GM13977 (cell line): ENCODE measurements at places on chromosomes 7 and 10.

GRCh38 chr7:33678569-33679335 is 226.6 kb upstream of the BMPER start:
- DNase-seq = no peak

DNA sequence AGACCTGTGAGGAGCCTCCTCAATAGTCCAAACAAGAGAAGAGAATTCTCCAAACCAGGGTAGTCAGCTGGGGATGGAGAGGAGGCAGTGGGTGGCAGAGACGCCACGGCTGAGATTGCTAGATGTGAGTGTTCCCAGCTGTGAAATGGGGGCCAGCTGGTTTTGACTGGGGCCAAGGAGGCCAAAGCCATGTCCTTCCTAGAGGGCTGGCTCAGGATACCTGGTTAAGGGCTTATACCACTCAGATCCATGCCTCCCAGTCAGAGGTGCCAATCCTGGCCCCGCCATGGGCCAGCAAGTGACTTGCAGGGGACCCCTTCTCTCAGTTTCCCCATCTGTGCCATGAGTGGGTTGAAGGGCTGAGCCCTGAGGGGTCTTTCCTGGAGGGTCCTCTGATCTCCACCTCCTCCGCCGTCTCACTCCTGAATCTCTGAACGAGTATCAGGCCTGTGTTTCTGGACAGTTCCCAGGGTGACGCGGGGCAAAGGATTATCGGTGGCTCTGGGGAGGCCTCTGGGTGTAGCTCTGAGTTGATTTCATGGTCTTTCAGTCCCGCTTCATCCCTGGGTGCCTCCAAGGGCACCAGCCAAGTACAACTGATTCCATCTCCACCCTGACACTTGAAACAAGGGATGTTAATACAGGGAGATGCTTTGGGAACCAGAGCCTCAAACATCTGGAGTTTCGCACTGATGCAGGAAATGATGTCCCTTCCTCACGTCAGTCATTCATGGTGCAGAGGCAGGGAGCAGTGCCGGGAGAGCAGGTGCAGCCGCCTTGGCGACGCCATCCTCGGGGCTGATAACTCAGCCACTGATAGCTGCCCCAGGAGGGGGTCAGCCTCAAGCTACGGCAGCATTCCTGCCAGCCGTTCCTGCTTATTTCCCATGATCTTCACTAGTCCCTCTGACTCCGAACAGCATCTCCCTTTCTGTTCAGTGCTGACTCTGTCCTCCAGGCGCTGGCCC is 126.7 kb downstream of the RGS10 start:
- no peak for DNase-seq

GRCh38 chr7:149733131-149733923 is 40.1 kb downstream of the ZNF467 start:
- no peak for DNase-seq

GRCh38 chr10:122636953-122637352 is 62.7 kb downstream of the C10orf120 start:
- DNase-seq = no peak

DNA sequence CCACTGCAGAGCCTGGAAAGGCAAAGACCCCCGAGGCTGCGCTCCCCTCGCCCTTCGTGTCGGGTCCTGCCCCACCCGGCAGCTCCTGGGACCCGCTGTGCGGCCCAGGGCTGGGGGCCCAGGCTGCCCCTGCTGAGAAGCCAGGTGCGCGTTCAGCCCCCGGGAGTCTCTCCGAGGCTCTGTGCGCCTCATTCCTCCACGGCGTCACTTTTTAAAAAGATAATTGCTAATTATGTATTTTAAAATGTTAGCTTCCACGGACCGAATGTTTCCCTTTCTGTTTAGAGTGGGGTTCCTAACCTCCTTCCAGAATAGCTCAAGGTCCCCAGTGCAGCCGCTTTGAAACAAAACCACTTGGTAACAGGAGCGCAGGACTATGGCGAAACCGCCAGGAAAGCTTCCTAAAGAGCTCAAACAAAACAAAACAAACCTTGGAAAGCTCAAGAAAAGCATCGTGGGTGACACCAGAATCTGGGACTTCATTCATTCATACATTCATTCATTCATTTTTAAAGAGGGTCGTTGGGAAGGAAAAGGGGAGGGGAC is 45.6 kb downstream of the PDIA4 start:
- DNase-seq = no peak

GRCh38 chr10:7338469-7338868 is 72.4 kb downstream of the SFMBT2 start:
- DNase-seq = no peak

DNA sequence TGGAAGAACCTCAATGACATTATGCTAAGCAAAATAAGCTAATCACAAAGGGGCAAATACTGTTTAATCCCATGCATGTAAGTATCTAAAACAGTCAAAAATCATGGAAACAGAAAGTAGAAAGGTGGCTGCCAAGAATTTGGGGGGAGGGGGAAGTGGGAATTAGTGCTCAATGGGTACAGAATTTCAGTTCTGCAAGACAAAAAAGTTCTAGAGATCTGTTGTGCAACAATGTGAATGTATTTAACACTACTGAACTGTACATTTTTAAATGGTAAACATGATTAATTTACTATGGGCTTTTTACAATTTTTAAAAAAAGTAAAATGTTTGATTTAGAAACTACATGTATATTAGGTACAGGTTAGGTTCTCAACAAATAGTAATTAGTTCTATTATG is 11.9 kb downstream of the EZH2 start:
- DNase-seq = no peak

DNA sequence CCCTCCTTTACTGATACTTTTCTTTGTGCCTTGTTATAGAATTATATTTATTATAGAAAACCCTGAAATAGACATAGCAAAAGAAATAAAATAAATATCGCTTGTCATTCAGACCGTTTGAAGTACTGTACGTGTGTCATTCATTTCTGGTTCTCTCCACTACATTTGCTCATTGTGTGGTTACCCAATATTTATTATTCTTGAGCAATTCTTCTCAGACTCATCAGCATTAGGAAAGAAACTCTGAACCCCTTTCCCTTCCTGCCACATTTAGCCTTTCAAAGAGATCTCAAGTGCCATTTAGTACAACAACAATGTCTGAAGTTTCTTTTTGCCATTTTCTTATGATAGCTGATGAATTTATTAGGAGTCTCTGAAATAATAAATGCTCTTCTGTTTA is 154.1 kb downstream of the KIAA1217 start:
- no peak for DNase-seq

GRCh38 chr7:131502810-131503508 is 53.5 kb downstream of the PODXL start:
- no peak for DNase-seq

DNA sequence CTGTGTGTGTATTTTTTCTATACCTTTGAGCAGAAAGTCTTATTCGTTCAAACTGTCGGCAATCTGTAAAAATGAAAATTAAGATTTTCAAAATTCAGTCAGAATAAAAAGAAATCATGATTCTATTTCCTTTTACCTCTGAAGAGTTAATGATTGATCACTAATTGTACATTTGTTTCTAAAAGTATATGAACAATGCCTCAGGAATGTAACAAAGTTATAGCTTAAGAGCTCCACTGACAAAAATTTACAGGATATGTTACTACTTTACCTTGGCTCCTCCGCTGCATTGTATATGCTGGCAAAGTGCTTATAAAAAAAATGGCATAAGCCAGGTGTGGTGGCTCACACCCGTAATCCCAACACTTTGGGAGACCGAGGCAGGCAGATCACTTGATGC is 225.7 kb downstream of the VTI1A start:
- no peak for DNase-seq

DNA sequence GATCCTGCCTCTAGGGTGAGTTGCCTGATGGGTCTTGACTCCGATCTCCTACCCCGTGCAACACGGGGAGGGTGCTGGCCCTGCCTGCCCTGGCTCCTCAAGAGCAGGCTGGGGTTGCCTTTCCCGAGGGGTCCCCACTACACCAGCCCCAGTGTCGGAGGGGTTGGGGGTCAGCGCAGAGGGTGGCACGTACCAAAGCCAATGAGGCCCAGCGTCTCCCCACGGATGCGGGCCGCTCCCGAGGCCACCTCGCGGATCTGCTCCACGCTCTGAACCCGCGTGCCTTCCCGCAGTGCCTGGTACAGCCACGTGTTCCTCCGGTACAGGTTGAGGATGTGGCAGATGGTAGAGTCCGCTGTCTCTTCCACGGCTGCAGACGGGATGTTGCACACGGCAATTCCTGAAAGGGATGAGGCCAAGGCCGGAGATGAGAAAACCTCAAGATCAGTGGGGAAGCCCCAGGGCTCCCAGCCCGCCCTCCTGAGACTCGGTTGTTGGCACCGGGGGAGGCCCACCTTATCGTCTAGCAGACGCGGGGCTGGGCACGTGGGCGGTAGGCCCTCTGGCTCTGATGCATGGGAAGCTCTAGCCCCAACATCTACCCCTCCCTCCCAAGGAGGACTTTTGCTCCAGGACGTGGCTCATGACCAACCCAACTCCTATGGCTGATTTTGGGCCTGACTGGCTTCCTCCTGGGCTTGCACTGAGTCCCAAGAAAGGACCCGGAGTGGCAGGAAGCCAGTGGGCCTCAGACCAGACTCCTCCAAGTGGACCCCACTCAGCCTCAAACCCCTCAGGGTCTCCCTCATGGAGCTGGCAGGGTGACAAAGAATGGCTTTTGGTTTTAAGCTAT is 56.1 kb downstream of the ZRANB1 start:
- DNase-seq = peak; percentile 27

- DNase-seq = no peak
These were observed 70.0 kb upstream of the INPP5A start for GRCh38 chr10:132467464-132468149.

GRCh38 chr7:114715907-114716306 is 206.0 kb upstream of the MDFIC start:
- no peak for DNase-seq

GRCh38 chr7:27312820-27313219 is 70.2 kb downstream of the EVX1 start:
- DNase-seq = no peak

- DNase-seq = no peak
These were observed 99.0 kb upstream of the SMIM30 start for GRCh38 chr7:113217314-113217713.

DNA sequence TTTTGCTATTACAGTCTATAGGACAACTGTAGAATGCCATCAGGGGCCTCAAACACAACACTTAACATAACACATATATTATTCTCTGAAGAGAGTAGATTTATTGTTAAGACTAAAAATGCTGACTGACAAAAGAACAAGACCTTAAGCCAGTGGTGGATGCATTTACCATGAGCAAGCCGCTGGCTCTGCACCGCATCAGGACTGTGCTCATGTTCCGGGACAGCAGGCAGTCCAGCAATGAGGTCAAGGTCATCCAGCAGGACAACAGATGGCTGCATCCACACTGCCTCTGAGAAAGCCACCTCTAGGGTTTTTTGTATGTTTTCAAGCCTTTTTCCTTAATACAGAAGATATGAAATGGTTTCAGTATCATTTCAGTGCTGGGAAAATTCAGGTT is 23.8 kb downstream of the PEX1 start:
- DNase-seq = no peak

DNA sequence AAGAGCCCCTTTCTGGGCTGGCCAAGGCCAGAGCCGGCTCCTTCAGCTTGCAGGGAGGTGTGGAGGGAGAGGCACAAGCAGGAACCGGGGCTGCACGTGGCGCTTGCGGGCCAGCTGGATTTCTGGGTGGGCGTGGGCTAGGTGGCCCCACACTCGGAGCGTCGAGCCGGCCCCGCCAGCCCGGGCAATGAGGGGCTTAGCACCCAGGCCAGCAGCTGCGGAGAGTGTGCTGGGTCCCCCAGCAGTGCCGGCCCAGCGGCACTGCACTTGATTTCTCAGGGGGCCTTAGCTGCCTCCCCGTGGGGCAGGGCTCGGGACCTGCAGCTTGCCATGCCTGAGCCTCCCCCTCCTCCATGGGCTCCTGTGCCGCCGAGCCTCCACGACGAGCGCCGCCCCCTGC is 48.1 kb downstream of the SH2D4B start:
- DNase-seq = no peak

GRCh38 chr10:30489346-30489745 is 55.4 kb downstream of the MAP3K8 start:
- DNase-seq = no peak

DNA sequence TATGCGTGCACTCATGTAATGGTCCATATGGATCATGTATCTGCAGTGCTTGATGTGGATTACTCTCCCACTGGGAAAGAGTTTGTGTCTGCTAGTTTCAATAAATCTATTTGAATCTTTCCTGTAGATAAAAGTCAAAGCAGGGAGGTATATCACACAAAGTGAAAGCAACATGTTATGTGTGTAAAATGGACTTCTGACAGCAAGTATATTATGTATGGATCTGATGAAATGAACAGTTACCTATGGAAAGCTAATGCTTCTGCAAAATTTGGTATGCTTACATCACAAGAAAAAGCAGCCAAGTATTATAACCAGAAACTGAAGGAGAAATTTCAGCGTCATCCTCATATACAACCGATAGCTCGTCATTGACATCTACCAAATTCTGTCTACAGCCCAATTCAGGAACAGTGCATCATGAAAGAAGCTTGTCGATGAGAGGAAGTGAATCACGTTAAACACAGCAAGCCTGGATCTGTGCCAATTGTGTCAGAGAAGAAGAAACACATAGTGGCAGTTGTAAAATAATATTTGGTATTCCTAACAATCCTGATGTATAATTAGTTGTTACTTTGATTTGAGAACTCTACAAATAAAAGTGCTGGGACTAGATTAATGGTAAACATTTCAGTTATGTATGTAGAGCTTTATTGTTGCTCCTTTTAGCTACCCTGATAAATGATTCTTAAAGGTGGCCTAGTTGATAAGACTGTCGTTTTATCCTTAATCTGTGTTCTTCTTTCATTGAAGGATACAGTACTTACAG is 14.2 kb upstream of the SYPL1 start:
- no peak for DNase-seq

- no peak for DNase-seq
These were observed 5.8 kb upstream of the POLM start for GRCh38 chr7:44087911-44088838.

GRCh38 chr7:954330-955238 is at the start of gene ADAP1:
ADAP1 (minus strand) TSS chr7:954680; CDS start chr7:954477, 203 bp downstream.
- peak; percentile 90 for DNase-seq

DNA sequence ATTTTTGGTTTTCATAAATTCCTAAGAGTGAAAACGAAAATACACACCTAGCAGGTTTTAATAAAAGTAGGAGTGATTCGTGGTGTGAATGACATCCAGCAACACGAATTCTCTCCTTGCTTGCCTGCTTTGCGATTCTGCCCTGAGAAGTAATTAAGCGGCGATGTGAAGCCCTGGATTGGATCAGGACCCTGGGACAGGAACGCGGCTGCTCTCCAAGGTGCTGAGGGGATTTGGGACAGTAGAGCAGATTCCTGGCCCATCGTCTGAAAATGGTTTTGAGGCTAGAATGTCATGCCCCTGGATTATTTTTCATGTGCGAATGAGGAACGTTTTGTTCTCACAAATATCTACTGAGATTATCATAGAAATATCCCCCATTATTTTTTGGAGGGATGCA is 7.8 kb downstream of the NPS start:
- no peak for DNase-seq
